ENCODE measurements at places on chromosomes 6 and 20.

DNA sequence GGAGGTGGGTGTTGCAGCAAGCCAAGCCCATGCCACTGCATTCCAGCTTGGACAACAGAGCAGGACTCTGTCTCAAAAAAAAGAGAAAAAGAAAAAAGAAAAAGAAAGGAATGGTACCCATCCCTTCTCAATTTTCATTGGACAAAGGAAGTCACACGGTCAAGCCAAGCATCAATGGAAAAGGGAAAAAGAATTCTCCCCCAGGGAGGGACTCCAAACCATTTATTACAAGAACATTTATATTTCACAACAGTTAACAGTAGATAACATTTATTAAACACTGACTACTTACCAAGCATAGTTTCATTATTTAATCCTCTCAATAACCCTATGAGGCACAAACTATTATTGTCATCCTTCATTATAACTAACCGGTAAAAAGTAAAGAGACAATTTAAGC lies 6.6 kb upstream of the KIF13A start:
- no peak for DNase-seq

GRCh38 chr6:80217794-80218193 lies 111.3 kb downstream of the BCKDHB start:
- no peak for DNase-seq

DNA sequence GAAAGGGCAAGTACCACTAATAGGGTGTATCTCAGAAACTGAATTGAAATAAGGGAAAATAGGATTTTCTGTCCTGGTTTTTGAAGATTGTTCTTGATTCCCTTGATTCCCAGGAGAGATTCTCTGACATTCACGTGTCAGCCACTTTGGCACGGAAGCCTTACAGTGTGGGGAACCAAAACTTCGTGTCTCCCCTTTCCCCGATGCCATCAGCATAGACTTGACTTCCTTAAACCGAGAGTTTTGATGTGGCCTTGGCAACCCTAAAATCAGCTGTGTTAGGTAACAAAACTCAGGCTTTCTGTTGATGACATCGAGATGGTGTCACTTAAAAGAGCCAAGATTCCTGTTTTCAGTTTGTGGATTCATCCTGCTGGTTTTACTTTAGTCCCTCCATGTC lies 7.5 kb downstream of the HMGN4 start:
- DNase-seq: peak; percentile 73

DNA sequence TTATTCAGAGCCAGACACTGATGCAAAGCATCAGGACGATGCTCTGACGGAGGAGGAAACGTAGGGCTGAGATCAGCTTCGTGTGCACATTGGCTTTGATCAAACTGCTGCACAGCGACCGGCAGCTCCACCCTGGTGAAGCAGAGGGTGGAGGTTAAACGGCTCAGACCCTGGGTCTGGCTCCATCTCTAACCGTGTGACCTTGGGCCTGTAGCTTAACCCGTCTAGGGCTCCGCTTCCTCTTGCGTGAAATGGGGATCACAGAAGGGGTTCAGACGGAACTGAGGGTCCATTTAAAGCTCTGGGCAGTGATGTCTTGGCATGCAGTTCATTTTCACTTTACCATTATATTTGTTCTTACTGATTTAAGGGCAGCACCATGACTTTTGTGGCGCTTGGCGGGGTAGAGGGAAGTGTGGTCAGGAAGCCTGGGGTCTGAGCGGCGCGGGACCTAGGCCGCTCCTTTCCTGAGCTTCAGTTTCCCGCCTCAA lies 644 bp downstream of the RBL1 start:
- peak; percentile 21 for DNase-seq

DNA sequence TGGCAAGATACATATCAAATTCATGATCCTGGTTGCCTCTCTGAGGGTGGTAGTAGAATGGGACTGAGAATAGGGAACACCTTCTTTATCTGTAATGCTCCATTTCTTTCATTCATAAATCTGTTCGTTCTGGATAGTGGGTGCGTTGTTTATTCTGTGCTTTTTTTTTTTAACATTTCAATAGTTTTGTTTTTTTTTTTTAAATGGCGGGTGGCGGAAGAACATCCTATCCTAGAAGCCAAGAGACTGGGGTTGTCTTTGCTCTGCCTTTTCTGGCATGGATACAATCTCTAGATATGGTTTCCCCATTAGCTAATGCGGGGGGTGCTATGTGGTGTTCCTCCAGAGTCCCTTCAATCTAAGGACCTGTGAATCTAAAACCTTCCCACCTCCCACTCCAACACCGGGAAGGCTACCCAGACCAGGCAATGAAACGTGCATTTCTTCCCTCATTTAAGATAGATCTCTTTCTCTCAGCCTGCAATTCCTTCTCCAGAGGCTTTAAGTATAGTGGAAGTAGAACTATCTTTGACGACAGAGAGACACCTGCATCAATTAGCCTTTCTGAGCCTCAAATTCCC lies 883 bp upstream of the CCDC28A start:
- DNase-seq: no peak

- DNase-seq: no peak
Observed at GRCh38 chr20:35511814-35512420, 17.5 kb downstream of the C20orf173 start.

DNA sequence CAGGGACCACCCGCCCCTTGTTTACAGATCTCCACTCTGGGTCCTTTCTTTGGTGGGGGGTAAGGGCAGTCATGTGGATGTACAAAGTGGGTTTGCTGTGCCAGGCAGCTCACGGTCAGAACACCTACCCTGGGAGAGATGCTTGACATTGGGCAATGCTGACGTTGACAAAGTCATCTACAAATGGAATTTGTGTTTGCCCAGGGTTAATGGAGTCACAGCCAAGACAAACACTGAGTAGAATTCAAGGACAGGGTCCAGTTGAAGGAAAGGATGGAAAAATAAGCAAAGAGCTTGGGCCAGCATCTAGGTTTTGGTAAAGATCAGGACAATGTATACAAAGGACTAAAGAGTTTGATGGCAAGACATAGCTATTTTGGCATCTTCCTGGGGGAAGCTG lies 54.7 kb downstream of the MOCS1 start:
- DNase-seq: no peak

- DNase-seq: no peak
Observed at GRCh38 chr6:33977606-33978411, 168.1 kb downstream of the GRM4 start.

DNA sequence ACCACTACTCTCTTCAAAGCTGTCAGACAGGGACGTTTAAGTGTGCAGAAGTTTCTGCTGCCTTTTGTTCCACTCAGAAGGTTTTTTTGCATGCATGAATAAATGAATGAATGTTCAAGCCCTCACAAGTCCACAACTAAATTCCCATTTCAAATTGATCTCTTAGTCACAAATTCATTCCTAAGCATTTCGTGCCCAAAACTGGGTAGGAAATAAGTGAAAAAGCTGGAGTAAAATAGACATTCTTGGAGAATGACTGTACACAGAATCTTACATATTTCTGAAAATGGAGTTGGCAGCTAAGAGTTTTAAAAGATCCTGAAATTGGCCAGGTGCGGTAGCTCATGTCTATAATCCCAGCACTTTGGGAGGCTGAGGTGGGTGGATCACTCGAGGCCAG lies 117.6 kb downstream of the PERP start:
- no peak for DNase-seq

GRCh38 chr6:105431226-105431625 lies 28.3 kb upstream of the PREP start:
- DNase-seq: peak; percentile 27

DNA sequence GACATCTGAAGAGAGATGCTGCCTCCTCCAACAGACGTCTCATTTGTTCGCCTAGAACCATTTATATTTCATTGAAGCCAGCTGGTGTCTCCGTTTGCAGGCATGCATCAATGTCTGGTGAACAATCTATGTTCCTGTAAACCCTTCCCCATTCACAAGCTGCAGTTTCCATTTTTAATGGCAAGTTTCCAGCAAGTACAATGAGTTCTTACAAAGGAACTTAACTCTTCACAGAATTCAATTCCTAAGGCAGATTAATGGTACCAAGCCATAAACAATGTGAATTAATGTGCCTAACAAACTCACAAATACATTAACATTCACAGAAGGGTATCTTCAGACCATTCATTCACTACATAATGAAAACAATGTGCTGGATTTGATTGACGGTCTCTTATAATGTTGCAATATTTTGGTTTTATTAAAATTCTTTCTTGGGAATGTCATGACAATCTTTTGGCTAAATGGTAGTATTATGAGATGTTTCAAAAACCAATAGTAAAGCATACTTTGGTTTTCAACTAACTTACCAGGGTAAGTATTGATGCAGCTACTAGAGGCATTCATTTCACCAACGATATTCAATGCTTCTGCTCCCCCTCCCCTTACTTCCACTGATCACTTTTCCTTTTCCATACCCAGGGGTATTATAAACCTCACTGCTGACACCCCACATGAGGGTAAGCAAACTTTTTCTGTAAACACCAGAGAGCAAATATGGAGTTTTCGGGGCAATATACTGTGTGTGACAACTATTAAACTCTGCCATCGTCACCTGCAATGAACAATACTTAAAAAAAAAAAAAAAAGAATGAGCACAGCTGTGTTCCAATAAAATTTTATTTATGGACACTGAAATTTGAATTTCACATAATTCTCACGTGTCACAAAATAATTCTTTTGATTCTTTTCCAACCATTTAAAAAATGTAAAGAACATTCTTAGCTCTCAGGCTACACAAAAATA lies 4.2 kb downstream of the AKIRIN2 start:
- peak; percentile 51 for DNase-seq

GRCh38 chr6:25013246-25013645 lies 77.5 kb upstream of the RIPOR2 start:
- no peak for DNase-seq

- no peak for DNase-seq
Observed at GRCh38 chr20:3352202-3352601, 55.3 kb downstream of the DNAAF9 start.

- peak; percentile 57 for DNase-seq
Observed at GRCh38 chr6:53630533-53631226, 34.9 kb downstream of the KLHL31 start.
